ENCODE measurements at places on chromosomes 13 and 19.

DNA sequence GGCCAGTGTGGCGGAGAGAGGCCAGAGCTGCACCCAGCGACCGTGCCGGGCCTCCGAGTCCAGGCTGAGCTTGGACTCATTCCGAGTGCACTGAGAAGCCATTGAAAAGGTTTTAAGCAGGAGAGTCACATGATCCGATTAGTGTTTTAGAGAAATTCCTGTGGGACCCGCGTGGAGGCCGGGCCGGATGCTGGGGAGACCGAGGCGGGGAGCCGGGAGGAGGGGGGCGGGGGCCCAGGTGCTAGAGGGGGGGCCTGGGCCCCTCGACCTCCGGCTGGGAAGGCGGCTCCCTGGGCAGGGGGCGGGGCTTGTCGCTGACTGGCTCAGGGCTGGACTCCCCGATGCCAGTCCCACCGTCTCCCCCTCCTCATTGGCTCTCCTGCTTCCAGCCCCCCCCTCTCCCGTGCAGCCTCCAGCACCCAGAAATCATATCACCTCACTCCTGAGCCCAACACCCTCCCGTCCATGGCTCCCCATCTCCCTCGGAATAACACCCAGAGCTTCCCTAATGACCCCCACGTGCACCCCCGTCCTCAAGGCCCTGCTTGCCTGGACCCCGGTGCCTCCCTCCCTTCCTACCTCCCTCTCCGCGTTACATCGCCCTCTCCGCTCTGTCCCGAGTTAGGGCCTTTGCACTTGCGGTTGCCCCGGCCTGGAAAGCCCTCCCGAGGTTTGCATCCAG, 5.2 kb upstream of the ZNF579 start:
- peak; percentile 82 for DNase-seq

- DNase-seq, result no peak
These were observed 904.8 kb upstream of the PCDH20 start for GRCh38 chr13:62320129-62321108.

- DNase-seq, result no peak
These were observed 28.4 kb downstream of the ZNF823 start for GRCh38 chr19:11710313-11710712.

- peak; percentile 74 for DNase-seq
These were observed 36.4 kb downstream of the EPS15L1 start for GRCh38 chr19:16435238-16435917.

GRCh38 chr19:18204394-18205199, 755 bp upstream of the RAB3A start:
- DNase-seq, result peak; percentile 84

DNA sequence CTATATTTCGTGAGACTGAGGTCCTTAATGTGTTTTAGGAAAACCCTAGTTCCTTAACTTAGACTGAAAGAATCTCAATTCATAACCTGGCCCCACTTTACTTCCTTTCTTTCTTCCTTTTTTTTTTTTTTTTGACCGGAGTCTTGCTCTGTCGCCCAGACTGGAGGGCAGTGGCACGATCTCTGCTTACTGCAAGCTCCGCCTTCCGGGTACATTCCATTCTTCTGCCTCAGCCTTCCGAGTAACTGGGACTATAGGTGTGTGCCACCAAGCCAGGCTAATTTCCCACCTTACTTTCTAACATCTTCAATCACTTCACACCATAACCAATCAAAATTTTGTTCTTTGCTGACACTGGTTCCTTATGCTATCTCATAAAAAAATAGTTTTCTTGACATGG, 2097.0 kb downstream of the PCDH9 start:
- DNase-seq, result no peak

- DNase-seq, result no peak
These were observed 52.0 kb downstream of the TDRD3 start for GRCh38 chr13:60448907-60449510.

GRCh38 chr19:45506989-45507871, at the start of gene VASP:
TSS of gene VASP (plus strand) at chr19:45507479. CDS start at chr19:45507772, 293 bp downstream.
- DNase-seq, result peak; percentile 85

DNA sequence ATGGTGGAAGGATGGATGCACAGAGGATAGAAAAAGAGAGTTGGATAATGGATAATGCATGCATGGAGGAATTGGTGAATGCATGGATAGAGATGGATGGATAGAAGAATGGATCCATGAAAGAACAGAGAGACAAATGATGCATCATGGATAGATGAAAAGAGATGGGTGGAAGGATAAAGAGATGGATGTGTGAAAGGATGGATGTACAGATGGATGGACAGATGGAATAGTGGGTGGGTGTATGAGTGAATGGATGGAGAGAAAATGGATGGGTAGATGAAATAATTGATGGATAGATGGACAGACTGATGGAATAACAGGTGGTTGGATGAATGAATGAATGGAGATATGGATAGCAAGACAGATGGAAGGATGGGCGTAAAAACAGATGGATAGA, 25.7 kb downstream of the OLFM2 start:
- no peak for DNase-seq

DNA sequence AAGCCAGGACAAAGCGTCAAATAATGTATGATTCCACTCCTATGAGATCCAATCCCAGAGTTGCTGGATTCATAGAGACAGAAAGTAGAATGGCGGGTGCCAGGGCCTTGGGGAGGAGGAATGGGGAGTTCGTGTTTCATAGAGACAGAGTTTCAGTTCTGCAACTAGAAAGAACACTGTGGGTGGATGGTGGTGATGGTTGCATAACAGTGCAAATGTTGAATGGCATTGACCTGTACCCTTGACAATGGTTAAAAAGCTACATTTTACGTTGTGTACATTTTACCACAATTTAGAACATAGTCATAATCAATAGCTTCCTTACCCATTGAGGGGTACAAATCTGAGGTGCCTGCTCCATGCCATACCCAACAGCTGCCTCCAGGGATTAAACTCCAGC, 33.4 kb downstream of the MBD3L2B start:
- no peak for DNase-seq

DNA sequence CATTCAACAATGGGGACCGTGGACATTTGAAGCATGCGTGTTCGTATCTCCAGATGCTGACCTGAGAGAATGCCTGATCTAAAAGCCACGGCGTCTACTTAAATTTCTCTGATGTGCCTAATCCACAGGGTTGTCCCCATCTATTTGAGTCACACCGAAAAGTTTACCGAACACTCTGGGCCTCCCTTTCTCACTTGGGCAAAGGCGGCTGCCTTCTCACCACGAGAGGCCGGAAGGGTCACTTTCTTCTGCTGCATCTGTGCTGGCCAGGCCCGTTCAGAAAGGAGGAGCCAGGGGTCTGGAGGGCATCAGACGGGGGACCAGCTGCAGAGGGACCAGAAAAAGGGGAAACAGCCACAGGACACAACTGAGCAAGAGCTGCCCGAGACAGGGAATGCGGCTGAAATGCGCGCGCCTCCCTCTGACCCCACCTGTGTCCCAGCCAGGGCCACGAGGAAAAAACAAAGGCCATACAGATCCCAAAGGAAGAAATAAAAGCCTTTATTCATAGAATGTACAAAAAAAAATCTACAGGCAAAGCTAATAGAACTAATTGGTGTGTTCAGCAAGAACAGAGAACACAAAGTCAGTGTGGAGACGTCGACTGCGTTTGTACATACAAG, 71.3 kb upstream of the C13orf46 start:
- no peak for DNase-seq

GRCh38 chr13:71587817-71588216, 279.2 kb downstream of the DACH1 start:
- DNase-seq, result no peak

GRCh38 chr13:40181203-40181845, 485.1 kb downstream of the FOXO1 start:
- DNase-seq, result no peak

DNA sequence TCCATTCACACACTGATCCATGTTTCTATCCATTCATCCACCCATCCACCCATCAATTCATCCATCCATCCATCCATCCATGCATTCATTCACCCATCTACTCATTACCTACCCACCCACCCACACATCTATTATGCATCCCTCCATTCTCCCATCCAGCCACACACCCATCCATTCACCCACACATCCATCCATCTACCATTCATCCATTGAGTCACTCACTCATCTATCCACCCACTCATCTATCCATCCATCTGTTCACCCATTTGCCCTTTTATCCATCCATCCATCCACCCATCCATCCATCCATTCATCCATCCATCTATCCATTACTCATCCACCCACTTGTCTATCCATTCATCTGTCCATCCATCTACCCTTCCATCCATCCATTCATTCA, 30.1 kb downstream of the CELF5 start:
- no peak for DNase-seq

DNA sequence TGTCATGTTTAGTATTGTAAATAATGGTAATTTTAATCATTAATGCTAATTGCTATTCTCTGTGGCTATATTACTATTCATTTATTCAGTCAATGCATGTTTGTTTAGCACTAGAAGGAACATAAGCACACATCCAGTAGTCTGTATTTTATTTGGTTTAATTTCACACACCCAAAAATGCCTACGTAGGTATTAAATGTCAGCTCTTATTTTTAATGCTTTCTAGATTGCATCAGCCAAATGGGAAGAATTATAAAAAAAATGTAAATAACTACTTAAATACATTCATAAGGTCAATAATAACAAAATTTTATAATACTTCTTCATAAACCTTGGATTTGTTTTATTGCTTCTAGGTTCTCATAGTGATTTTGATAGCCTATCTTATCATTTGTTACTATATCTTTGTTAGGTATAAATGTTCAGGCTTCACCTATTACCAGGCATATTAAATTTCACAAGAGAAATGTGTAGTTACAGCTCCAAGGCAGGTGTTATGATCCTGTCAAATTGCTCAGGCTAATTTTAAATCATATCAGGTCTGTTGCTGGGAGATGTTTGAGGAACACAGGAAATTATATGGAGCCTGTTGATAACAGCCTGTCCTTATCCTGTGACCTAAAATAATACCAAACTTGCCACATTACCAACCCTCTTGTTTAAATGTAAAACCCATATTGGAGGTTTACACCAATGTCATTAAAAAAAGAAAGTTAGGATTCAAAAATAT, 34.4 kb downstream of the ITGBL1 start:
- no peak for DNase-seq

GRCh38 chr13:81379183-81379582, 1038.3 kb upstream of the SPRY2 start:
- DNase-seq, result no peak

- DNase-seq, result no peak
These were observed 881.1 kb downstream of the PCDH9 start for GRCh38 chr13:66348745-66349690.

- DNase-seq, result no peak
These were observed 631 bp downstream of the LACC1 start for GRCh38 chr13:43880214-43880855.

GRCh38 chr19:12090807-12091206, 26.3 kb downstream of the ZNF844 start:
- peak; percentile 52 for DNase-seq

Data from uterus (tissue), 4 donors.